ENCODE measurements at places on chromosomes 5 and 9.

GRCh38 chr5:37979559-37979958 lies 139.7 kb upstream of the GDNF start:
- H3K4me3 ChIP-seq, result no peak overlapping the region
- H3K27me3 ChIP-seq, result no peaks in the 10 kb centered on the region
- H3K36me3 ChIP-seq, result no peaks in the 10 kb centered on the region
- no peak overlapping the region for H3K27ac ChIP-seq
- no peak for DNase-seq

GRCh38 chr9:132983491-132984201 lies 5.2 kb downstream of the GFI1B start:
- H3K27me3 ChIP-seq, result peaks cover 6% of the 10 kb centered on the region
- H3K4me1 ChIP-seq, result no peaks in the 10 kb centered on the region
- no peaks in the 10 kb centered on the region for H3K36me3 ChIP-seq
- no peak overlapping the region for H3K27ac ChIP-seq

GRCh38 chr9:115466756-115467155 lies 348.8 kb upstream of the TNC start:
- H3K4me1 ChIP-seq, result no peaks in the 10 kb centered on the region
- no peaks in the 10 kb centered on the region for H3K36me3 ChIP-seq
- no peak for DNase-seq
- H3K27me3 ChIP-seq, result no peaks in the 10 kb centered on the region
- H3K27ac ChIP-seq, result no peak overlapping the region

DNA sequence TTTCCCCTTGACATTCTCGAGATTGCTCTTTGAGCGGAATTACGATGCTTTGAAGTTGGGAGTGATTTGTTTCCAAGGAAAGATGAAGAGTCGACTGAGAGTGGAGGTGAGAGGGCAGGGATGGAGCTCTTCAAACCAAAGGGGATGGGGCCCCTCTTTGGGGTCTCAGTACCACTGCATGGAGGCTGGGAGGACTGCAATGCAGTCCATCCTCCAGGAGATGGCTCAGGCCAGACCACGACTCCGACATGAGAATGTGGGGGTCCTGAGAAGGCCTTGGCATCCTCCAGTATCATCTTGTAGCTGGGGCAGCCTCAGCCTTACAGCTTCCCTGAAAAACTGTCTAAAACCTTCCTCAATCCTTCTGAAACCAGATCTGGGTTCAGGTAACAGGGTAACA lies 51.1 kb upstream of the CDKN2AIPNL start:
- H3K27me3 ChIP-seq, result no peaks in the 10 kb centered on the region
- peaks cover 21% of the 10 kb centered on the region for H3K4me1 ChIP-seq
- H3K27ac ChIP-seq, result no peak overlapping the region
- no peak for DNase-seq
- no peak overlapping the region for H3K4me3 ChIP-seq

- H3K36me3 ChIP-seq, result no peaks in the 10 kb centered on the region
- no peaks in the 10 kb centered on the region for H3K4me1 ChIP-seq
- H3K27me3 ChIP-seq, result no peaks in the 10 kb centered on the region
Observed at GRCh38 chr9:119027901-119028699, 341.1 kb downstream of the BRINP1 start.
